Spinal cord (tissue), 10 donors: ENCODE measurements at places on chromosomes 13 and 19.

DNA sequence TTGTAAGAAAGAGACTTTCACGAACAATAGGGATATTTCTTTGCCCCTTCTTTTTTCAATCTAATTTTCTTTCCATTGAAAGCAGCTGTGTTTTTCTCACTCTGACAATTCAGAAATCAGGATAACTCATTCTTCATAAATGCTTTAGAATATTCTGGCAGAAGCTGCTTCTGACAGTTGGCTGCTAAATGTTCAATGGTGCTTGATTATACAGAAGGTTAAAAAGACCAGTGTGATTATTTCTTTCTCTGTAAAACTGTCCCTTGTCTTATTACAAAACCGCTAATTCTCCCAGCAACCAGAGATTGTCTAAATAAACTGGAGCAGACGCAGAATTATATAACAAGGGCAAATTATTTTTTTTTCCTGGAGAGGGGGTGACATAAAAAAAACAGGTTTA, 394.4 kb downstream of the SPRY2 start:
- no peak for DNase-seq

DNA sequence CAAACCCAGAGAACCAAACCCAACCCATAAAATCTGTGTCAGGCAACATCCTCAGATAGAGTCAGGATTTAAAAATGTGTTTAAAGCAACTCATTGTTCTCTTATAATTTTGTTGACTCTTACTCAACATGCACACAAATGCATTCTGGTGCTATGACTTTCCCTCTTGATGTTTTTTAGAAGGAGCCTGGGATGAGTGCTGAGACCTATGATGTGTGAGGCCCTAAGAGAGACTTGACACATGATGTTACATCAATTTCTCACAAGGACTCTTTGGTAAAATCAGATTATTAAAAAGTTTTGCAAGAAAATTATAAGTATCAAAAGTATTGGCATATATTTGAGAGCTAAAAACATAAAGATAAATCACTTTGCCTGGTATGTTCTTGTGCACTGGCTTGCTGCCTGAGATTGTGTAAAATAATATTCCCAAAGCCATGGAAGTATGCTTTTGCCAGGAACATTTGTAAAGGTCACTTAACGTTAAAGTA, 173.9 kb downstream of the DCLK1 start:
- DNase-seq: no peak

- no peak for DNase-seq
Observed at GRCh38 chr19:54077334-54077733, 3.8 kb downstream of the TARM1 start.

DNA sequence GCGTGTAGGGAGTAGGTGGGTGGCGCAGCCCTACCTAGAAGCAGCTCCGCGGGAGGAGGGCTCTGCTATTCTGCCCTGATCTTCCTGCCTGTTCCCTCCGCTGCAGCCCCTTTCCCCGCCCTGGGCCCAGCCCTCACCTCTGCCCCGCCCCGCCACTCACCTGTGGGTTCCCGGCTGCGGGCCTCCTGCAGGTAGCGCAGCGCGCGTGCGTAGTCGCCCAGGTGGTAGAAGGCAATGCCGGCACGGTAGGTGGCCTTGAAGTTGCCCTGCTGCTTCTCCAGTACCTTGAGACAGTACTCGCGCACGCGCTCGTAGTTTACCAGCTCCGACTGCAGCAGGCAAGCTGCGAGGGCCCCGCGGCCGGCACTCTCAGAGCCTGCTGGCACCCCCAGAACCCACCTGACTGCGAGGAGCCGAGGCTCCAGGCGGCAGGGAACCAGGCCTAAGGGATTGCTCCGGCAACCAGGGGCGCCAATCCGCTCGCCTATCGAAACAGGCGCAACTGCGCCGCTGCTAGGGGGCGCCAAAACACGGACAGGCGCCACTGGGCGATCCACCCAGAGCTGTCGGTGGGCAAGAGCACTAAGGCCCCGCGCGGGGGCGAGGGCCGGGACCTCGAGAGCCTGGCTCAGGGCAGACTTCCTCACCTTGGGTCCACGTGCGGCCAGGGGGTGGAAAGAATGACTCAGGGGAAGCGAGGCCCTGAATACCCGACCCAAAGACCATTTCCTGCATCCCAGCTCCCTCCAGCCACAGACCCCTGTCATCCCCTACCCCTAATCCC, 965 bp downstream of the TTC9B start:
- DNase-seq: no peak

DNA sequence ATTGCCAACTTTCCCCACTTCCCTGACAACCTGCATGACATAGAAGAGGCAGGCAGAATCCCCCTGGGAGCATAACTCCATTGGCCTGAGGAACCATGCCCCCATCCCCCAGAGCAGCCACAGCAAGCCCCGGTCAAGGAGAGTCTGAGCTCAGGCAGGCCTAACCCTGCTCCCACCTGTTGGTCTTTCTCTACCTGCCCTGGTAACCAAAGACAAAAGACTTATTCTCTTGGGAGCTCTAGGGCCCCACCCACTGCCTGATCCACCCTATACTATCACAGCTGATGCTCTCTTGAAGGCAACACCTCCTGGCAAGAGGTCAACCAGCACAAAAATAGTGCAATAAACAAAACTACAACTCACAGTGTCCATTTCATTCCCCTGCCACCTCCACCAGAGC, 59.3 kb downstream of the TNFSF13B start:
- DNase-seq: no peak

- DNase-seq: no peak
Observed at GRCh38 chr19:55554741-55555152, 9.4 kb upstream of the SBK3 start.

GRCh38 chr13:38538422-38538821, 148.5 kb upstream of the FREM2 start:
- no peak for DNase-seq

GRCh38 chr19:33426621-33427361, 53.3 kb downstream of the CEBPG start:
- no peak for DNase-seq

GRCh38 chr19:45170146-45171106, 7.6 kb downstream of the TRAPPC6A start:
- DNase-seq: no peak

GRCh38 chr13:100362371-100362770, 226.2 kb downstream of the GGACT start:
- DNase-seq: no peak

DNA sequence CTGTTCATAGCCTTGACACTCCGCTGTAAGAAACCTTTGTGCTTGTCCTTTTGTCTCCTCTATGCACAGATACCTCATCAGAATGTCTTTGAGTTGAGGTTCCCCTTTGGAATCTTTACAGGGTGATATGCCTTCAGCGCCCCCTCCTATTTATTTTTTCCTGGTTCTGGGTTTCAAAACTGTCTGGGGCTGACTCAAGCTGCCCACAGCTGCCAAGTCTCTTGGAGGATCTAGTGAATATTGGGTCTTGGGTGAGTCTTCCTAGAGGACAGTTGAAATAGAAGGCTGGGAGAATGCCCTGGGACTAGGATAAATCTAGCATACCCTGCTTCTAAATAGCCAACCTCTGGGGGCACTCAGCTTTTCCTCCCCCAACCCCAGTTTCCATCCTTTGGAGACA, 930 bp downstream of the ZNF136 start:
- no peak for DNase-seq

GRCh38 chr13:41501281-41501680, 43.9 kb downstream of the RGCC start:
- DNase-seq: no peak

DNA sequence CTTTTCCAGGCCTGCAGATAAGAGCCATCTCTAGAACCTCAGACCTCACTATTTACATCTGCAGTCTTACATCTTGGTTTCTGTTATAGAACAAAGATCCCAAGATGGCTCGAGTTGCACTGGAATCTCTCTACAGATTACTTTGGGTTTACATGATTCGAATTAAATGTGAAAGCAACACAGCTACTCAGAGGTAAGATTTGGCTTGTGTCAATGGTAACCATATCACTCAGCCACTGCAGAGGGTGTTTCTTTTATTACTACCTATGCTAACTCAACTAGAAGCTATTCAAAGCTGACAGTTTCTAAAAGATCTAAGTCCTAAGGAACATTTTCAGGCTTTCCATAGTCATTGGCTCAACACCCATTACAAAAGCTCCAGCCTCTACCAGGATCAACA, 115.6 kb downstream of the FRY start:
- DNase-seq: no peak

DNA sequence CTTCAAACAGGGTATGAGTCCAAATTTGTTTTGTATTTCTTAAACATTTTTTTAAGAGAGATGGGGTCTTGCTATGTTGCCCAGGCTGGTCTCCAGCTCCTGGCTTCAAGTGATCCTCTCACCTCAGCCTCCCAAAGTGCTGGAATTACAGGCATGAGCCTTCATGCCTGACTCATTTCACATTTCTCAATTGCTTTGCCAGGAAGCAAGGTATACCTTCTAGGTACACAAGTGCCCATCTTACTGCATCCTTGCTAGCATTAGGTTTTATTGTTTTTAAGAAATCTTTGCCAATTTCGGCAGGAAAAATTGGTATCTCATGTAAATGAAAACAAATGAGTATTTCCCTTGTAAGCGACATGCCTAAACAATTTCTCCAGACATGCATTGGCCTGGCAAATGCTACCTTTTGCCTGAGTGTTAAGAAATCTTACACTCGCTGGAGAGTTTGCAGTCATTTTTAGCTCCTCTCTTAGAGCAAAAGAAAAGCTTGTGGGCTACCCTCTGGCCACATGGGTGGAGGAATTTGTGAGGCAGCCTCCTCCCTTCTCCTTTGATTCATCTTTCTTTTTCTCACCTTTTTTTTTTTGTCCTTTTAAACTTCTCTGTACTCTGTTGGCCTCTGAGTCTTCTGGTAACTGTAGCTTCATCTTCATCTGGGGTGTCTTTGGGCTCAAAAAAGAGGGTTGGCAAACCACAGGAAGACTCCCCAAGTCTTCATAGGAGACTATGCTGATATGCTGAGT, 33.0 kb downstream of the ACTL9 start:
- DNase-seq: no peak

- no peak for DNase-seq
Observed at GRCh38 chr19:2567580-2567979, 91.7 kb downstream of the GADD45B start.

- DNase-seq: peak; percentile 32
Observed at GRCh38 chr13:88908961-88909441, 1237.8 kb downstream of the SLITRK5 start.

DNA sequence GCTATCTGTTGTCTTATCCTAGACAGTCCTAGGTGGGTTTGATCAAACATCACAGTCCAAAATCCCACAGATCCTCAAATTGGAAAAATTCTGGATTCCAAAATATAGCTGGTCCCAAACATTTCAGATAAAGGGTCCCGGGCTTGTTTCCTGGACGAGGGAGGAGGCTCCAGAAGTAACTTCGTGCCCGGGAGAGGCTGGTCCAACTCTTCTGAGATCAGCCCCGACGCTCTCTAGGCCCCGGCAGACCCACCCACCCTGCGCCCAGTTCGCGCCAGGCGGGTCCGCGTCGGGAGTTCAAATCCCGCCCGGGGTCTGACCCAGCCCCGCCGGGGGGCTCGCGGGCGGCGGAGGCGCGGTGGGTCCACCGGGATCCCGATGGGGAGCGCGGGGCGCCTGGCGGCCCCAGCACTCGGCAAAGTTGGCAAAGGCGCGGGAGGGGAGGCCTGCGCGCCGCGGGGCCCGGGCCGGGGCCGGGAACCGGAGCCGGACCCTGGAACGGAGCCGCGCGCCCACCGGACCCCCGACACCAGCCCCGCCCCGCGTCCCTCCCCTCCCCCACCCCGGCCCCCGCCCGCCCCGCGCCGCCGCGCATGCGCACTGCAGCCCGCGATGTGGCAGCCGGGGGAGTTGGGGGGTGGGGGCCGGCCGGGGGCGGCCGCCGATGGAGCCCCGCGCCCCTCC, 513 bp downstream of the MIER2 start:
- DNase-seq: peak; percentile 65

GRCh38 chr19:18086590-18087138, at the start of gene IL12RB1:
Gene IL12RB1, minus strand, starts transcription at chr19:18086934. Its CDS starts 111 bp downstream, at chr19:18086823.
- no peak for DNase-seq

- no peak for DNase-seq
Observed at GRCh38 chr19:8794823-8795222, 37.3 kb downstream of the ZNF558 start.

- no peak for DNase-seq
Observed at GRCh38 chr13:106494936-106495335, 40.5 kb downstream of the EFNB2 start.

DNA sequence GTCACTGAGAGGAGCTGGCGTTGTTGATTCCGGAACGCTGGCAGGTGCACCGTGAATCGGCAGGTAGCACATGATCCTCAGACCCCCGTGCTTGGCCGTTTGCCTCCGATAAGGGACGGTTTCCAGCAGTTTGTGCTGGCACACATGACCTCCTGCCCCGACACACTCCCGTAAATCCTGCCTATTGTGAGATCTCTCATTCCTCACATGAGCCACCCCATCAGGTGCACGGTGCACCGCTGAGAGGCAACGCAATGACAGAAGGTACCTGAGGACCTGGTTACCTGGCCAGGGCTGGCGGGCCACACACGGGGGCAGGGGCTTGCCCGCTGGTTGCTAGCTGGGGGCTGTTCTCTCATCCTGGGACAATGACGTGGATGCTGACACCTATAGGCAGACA, 2.1 kb upstream of the ADPRHL1 start:
- no peak for DNase-seq

GRCh38 chr19:38224014-38224862, at the start of gene DPF1:
Gene DPF1, minus strand, starts transcription at chr19:38224222. Its CDS starts 80 bp downstream, at chr19:38224142.
- DNase-seq: no peak

- no peak for DNase-seq
Observed at GRCh38 chr13:101258071-101258470, 158.2 kb downstream of the NALCN start.

GRCh38 chr19:6890401-6890913, 3.1 kb downstream of the ADGRE1 start:
- no peak for DNase-seq

DNA sequence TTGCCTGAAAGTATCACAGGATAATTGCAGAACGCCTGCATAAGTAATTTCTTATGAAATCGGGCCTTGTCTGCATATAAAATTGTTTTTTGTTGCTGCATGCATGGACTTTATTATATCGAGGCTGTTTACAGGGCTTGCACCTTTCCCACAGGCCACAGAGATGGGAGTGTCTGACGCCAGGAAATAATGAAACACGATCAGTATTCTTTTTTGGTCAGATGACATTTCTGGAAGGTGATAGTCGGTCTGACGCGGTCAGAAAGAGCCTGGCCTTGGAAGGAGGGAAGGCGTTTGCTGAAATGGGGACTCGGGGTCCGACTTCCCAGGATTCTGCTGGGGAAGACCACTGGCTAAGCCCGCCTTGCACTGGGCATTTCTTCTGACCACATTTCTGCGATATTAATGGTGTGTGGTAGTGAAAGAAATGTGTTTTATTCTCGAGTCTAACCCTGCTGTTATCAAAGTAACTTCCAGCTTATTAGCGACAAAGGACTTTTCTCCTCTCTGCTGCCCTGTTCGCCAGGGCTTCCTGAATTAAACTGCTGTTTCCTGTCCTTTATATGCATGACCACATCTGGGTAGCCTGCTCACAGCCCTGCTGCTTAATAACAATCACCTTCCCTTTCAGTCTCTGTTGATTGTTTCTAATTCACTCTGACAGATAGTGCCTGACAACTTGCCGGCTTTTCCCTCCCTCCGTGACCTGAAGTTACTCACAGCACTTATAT, 11.6 kb upstream of the ZNF536 start:
- peak; percentile 56 for DNase-seq
